ENCODE measurements at places on chromosomes 2 and 18. TPM values are rescaled to one million over a fixed set of nuclear protein-coding genes. Genes with fewer than 3 reads are reported as not detected.

Gene SLC4A5
- 0.65 TPM for total RNA-seq

Gene CCDC141
- not detected for total RNA-seq

- no peak for DNase-seq
Measured at GRCh38 chr2:190343089-190343535, 277 bp upstream of the INPP1 start.

Gene FBXO15
- total RNA-seq: 0.92 TPM

DNA sequence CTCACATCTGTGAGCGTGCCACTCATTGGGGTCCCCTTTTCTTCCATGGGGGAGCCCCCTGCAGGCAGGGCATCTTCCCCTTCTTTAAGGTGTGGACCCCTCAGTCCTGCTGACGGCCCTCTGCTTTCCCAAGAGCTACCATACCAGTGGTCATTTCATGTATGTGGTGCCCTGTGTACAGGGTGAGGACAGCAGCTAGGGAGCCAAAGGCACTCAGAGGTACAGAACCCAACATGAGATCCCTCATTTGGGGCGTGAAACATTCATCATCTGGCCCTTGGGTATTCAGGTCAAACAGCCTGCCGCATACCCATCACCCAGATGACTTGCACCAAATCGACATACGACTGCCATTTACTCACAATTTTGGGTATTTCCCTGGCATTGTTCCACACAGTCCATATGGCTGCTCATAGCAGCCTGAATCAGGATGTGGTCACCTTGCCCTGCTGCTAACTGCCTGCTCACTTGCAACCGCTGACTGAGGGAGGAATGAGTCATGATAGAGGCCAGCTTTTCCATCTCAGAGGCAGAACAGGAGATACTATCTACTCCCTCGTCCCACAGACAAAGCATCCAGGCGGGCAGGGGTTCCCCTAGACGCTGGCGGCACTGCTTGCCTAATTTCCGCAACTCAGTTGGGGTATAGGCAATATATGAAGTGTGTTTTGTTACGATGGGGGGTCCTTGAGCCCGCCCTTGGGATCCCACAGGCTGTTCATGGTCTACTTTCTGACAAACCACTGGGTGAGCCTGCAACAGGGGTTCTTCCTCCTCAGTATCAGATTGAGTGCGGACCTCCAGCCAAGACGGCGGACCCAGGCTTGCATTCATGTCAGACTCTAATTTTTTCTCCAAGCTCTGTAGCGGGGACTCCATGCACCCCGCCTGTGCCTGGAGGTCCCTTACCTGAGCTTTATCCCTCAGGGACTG, 228.6 kb downstream of the SATB2 start:
- no peak for DNase-seq

- DNase-seq: no peak
Measured at GRCh38 chr18:7681298-7681697, 114.2 kb downstream of the PTPRM start.

Data from chondrocyte (in vitro differentiated cells).